ENCODE measurements at places on chromosomes 12 and 14.

DNA sequence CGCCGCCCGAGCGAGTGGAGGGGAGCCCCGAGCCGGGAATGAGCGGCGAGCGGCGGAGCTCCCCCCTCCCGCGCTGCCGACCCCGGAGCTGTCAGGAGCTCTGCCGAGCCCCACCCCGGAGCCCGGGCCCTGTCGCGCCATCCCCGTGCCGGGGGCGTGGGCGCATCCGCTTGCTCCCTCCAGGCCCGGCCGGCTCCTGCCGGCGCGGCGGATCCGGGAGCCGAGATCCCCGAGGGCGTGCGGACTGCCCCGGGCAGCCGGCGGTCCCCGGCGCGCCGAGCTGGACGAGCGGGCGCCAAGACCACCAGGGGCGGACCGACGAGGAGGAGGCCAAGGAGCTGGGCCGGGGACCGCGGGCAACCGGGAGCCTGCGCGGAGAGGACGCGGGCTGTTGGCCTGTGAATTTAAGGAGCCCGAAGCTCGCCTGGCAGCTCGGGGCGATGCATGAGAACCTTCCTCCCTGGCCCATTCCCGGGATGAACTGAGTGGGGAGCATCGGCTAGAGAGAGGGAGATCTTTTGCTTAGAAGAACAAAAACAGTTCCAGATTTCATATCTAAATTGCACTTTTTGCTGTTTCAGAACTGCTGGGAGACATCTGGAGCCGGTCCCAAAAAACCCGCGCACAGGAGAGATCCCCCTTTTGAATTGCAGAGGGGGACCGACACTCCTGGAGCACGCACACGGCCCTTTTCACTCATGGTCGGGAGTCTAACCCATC lies 2.0 kb downstream of the PTHLH start:
- DNase-seq, result no peak

- DNase-seq, result no peak
These were observed 15.7 kb upstream of the FAM222A start for GRCh38 chr12:109697877-109698468.

- no peak for DNase-seq
These were observed 7.6 kb downstream of the KRAS start for GRCh38 chr12:25242981-25243679.

DNA sequence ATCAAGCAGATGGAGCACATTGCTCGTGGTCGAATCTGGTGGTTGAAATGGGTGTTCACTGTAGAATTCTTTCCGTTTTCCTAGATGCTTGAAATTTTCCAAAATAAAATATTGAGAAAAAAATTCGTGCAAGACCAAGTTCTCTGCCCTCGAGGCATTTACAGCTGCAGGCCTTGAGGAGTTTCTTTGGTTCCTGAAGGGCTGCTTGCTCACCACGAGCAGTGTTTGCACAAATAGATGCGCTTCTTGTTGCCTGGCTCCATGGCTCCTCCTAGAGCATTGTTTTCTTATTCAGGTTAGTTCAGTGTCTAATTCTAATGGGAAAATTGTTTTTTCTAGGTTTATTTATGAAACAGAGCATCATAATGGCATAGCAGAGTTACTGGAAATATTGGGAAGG lies 74.5 kb upstream of the DYNC1H1 start:
- DNase-seq, result no peak

GRCh38 chr14:44963044-44963528 lies 1.1 kb downstream of the TOGARAM1 start:
- no peak for DNase-seq

GRCh38 chr14:56056031-56056430 lies 62.2 kb upstream of the PELI2 start:
- no peak for DNase-seq

DNA sequence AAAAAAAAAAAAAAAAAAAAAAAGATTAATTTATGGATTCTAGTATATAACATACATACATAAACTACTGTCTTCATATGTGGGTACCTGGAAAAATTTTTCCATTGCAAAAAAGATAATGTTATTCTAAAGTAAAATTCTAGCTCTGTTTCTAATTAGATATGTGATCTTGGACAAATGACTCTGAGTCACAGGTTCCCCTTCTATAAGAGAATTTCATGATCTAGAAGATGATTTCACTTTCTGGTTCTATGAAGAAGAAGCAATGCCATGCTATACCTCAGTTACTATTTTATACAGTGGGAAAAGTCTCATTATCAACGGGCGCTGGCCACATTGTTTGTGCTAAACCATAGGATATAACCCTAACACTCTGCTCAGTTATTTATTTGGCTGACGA lies 351.3 kb downstream of the ZFP36L1 start:
- DNase-seq, result no peak

DNA sequence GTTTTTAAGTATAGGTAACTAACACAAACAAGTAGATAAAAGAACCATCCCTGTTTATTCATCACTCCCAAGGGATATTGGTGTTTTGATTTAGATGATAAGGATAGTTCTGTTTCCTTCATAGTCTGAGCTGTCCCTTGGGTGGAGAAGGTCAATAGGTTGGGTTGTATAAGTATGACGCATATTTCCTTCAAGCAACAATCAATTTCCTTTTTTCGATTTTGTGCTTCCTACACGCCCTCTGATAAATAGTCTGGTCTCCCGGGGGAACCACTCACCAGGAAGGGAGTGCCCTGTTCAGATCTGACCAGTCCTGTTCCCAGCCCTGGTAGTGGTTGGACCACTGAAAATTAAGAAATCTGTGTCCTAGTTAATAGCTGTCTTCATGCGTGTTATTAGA lies 378.8 kb upstream of the FAR2 start:
- DNase-seq, result no peak

GRCh38 chr12:123085066-123085465 lies 65.8 kb downstream of the PITPNM2 start:
- no peak for DNase-seq

DNA sequence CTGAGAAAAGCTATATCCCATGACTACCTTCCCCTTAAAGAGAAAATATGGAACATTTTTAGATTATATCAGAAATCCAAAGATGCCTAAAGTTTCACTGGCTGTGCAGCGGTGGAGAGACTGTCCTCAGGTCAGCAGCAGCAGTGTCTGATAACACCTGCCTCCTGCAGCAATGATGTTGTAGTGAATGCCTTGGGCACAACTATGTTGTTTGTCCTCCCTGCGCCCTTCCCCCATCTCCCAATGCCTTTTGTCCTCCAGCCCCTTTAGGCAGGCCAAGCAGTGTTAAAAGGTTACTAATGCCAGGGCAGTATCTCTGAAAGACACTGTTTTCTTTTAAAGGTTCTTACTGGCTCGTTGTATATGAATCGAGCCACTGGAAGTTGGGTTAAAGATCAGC lies 13.2 kb downstream of the RTRAF start:
- no peak for DNase-seq

DNA sequence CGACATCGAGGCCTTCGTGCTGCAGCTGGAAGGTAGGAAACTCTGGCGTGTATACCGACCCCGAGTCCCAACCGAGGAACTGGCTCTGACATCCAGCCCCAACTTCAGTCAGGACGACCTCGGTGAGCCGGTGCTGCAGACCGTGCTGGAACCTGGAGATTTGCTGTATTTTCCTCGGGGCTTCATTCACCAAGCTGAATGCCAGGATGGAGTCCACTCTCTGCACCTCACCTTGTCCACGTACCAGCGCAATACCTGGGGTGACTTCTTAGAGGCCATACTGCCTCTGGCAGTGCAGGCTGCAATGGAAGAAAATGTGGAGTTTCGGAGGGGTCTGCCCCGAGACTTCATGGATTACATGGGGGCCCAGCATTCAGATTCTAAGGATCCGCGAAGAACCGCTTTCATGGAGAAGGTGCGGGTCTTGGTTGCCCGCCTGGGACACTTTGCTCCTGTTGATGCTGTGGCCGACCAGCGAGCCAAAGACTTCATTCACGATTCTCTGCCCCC lies 1.4 kb downstream of the RIOX1 start:
- no peak for DNase-seq

DNA sequence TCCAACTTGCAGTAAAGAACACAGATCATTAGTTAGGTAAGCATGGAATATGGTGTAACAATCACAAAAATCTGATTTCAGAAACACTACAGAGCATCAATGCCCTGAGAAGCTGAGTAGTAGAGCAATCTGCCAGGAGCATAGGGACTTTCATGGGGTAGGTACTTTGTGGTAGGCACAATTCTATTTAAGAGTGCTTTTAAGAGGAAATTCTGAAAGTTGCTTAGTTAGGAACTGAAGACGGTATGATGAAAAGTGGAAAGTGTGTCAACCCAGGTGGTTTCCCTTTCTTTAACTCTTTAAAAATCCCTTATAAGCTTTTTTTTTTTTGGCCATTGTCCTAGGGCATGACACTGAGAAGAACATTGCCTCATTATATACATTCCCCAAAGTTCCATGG lies 535.7 kb upstream of the FBXO33 start:
- no peak for DNase-seq

DNA sequence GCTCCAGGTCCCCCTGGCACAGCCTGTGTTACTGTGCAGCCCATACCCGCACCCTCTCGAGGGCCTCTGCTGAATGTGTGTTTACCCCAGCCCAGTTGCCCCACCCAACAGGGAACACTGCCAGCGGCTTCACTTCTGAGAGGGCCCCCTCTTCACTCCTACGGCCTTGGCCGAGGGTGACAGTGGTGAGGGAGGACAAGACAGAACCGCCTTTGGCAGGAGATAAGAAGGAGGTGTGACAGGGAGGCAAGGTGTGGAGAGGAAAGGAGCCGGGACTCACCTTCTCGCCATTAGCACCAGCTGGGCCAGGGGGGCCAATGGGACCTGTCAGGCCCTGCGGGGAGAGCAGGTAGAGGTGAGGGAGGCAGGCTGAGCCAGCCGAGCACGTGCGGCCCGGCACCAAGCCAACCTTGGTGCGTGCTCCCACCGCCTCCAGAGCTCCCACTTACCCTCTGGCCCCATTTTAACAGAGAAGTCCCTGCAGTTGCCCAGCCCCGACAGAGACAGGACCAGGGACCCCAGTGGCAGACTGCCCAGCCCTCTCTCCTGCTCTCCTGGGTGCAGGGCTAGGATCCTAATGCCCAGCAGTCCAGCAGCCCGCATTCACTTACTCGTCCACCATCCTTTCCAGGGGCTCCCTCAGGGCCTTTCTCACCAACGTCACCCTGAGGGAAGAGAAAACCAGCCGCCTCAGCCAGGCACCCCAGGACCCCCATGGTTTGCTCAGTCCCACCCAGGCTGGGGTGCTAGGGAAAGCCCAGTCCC lies 18.3 kb downstream of the TMEM106C start:
- DNase-seq, result no peak

GRCh38 chr14:79331830-79332229 lies 879.5 kb downstream of the DIO2 start:
- no peak for DNase-seq

GRCh38 chr12:131862600-131862993 lies 31.8 kb upstream of the ULK1 start:
- DNase-seq, result no peak

GRCh38 chr14:37587131-37587803 lies 7.8 kb downstream of the FOXA1 start:
- no peak for DNase-seq
